ENCODE measurements at places on chromosomes 6 and 20.

- no peak for DNase-seq
Observed at GRCh38 chr6:113049190-113049589, 702.1 kb downstream of the RFPL4B start.

DNA sequence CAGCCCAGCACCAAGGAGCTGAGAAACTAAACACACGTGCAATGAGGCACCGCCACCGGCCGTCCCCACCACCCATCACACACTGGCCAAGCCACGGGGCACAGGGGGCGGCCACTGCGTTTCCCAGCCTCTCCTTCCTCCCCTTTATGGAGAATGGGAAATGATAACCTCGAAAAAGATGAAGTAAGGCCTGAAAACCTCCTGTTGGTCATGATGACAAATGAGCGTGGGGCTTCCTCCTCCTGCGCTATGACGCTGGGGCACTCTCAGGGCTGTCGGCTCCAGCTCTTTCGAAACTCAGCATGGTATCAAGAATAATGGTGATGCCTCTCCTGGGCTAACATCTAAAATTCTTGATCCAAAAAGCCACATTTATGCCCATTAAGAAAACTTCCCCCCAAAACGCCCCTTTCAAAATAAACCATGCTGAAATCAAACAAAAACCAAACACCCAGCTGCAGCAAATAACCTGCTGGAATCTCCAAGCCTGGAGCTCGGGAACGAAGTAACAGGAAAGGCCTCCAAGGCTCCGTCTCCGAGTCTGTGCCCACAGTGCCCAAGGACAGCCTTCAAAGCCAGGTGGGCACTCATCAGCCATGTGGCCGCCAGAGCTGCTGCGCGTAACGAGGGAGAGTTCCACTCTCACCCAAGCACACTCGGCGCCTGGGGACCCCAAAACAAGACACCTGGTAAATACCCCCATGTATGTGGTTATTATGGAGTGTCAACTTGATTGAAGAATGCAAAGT is 50.0 kb downstream of the TAF4 start:
- DNase-seq = no peak

DNA sequence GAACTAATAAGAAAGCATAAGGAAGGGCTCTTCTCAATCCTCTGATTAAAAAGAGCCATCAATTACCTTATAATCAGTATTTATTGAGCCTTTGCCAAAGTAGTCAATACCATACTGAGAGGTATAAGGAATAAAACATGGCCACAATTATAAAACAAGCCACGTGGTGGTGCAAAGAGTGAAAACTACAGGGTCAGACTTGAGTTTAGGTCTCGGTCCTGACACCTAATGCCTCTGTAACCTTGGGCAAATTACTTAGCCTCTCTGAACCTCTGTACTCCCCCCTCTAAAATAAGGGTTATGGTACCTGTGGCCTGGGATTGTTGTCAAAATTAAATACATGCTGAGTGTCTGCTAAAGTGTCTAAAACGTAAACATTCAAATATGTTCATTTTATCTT is 11.8 kb downstream of the TRIM10 start:
- DNase-seq = no peak

DNA sequence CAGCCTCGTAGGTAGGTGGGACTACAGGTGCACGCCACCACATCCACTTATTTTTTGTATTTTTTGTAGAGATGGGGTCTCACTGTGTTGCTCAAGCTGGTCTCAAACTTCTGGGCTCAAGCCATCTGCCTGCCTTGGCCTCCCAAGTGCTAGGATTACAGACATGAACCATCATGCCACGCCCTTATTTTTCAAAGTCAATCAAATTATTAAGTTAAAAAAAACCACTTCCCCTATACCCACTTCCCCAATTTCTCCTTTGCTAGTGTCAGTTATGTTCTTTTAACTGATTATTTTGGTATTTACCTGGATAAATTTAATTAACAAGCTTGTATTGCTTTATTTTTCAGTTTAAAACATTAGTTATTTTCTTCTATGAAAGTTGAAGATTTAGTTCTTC is 49.6 kb downstream of the RIOK1 start:
- no peak for DNase-seq

GRCh38 chr6:54881067-54881730 is 34.6 kb downstream of the FAM83B start:
- no peak for DNase-seq

GRCh38 chr6:108903796-108904195 is 55.6 kb downstream of the ARMC2 start:
- DNase-seq = no peak

DNA sequence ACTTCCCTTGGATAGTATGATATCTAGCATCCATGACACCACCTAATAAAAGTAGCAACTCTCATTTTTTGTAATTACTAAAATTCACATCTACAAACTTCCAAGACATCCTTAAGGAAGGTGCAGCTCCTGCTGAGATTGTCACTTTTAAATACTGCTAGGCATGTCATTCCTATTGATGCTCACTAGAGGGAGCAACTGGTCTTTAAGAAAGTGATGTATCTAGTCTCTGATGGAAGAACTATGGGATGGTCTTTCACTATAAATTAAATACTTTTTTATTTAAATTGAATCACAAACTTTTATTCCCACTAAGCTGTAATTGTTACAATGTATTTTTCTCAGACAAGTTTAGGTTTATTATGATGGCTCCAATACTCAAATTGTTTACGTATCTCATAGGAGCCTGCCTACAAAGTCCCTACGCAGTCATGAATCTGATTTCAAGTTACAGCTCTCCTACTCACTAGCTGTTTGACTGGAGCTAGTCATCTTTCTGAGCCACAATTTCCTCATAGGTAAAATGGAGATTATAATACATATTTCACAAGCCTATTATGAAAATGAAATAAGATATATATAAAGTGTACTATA is 8.1 kb upstream of the TSPYL1 start:
- DNase-seq = no peak

DNA sequence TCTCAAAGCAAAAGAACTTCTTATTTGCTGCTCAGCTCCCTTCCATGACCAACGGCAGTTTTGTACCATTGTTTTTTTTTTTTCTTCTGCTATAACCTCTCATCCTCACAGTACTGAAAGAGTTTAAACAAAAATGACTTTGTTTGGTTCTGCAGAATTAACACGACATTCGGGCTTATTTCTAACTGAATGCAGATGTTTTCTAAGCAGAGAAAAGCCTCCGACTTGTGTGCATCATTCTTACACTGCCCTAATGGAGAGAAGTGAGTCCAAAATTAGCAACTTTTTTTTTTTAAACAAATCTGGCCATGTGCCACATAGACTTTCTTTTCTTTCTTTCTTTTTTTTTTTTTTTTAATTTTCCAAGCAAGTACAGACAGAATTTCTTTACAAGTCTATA is 382.7 kb downstream of the HDGFL1 start:
- no peak for DNase-seq

GRCh38 chr6:129432738-129433137 is 277.2 kb downstream of the ARHGAP18 start:
- no peak for DNase-seq

- DNase-seq = no peak
Observed at GRCh38 chr20:49526056-49526455, 41.9 kb downstream of the PTGIS start.

DNA sequence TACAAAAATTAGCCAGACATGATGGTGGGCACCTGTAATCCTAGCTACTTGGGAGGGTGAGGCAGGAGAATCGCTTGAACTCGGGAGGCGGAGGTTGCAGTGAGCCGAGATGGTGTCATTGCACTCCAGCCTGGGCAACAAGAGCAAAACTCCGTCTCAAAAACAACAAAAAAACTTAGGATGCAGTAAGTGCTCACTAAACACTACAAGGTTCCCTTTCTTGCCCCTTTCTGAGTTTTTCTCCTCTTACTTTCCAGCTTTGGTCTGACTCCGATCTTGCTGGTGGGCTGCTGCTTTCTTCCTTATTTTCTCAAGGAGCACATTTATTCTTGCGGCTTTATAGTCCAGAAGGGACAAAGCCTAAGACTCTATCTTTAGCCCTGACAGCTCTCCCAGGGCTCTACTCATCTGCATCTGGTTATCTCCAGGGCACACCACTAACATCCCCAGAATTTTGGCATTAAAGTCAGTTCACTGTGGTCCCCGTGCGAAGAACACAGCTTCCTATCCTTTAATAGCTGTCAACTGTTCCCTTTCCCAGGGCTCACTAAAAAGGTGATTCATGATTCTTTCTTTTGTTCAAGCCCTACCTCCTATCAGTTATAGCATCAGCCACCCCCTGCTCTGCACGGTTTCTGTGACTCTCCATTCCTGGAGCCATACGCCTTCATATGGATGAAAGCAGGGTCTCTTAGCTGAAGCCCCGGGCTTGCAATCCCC is 17.1 kb upstream of the RPN2 start:
- DNase-seq = no peak

DNA sequence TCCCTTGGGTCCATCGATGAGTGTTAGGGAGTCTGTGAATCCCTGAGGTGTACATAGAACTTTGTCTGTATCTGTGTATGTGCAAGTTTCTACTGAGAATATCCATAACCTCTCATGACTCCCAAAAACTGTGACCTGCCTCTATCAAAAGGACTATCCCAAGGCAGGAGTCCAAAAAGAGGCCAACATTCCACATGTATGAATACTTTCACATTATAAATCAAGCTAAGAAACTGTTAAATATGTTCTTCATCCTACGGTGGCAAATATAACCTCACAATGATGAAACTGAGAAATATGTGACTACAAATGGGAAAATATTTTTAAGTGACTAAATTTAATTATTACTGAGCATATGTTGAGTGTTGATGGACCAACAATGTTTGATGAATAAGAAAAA is 16.1 kb upstream of the STX11 start:
- DNase-seq = no peak

DNA sequence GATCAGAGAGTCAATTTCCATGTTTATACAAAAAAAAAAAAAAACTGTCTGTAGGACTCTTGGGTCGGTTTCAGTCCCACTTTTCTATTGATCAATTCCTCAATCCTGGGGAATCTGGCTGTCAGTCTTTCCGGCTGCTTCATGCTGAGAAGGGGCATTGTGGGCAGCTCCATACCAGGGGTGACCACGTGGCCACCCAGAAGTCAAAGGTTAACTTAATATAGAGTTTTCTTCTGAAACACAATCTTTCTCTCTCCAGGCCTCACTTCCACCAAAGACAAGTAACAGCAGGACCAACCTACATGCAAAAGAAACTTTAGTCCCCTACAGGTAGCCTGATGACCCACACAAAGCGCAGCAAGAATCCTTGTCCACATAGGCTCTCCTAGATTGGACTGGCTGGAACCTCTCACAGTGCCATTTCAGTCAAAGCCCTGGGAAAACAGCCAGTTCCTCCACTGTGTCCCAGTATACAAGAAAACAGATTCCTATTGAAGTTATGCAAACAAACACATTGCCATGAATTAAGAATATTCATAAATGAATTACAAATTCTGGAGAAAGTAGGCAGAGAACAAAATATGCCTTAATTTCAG is 18.5 kb upstream of the SERPINB9 start:
- DNase-seq = no peak

DNA sequence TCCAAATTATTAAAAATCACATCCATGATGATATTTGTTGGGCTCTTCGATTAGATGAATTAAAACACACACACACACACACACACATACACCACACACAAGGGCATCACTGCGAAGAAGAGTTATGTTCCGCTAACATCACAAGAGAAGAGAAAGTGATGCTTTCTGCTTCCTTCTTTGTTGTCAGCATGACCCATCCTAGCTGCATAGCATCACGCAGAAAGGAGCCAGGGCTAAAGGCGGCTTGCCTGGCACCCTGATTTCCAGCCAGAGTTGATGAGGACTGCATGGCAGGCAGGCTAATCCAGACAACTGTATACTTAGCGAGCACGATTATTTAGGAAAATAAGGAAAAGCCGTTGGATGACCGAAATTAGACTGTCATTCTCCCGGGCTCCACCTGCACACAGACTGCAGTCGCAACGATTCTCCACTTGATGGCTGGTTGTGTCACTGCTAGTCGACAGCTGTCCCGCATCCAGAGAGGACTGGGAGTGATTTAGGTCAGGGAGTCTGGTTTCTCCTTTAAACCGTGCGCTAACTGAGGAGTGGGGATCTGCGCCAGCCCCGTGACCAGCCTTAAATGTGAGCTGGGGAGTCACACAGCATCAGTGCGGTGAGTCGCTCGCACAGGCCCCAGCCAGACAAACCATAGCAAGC is 70.6 kb upstream of the SOX4 start:
- no peak for DNase-seq
